ENCODE measurements at places on chromosomes 2 and 18.

DNA sequence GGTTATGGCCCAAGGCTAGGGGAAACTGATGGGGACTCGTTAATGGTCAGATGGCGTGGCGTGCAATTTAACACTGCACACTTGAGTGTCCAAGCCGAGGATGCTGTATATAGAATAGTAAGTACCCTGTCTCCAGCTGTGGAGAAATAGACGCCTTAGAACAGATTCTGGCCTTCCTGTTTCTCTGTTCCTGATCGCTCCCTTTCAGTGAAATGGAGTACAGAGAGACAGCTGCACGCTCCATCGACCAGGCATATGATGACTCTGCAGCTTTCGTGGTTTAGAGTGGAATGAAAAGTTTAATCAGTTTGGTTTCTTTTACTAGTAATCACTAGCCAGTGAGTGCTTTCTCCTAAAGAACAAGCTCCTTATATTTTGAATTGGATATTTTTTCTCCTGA, 213.4 kb downstream of the NEDD4L start:
- DNase-seq: peak; percentile 15

DNA sequence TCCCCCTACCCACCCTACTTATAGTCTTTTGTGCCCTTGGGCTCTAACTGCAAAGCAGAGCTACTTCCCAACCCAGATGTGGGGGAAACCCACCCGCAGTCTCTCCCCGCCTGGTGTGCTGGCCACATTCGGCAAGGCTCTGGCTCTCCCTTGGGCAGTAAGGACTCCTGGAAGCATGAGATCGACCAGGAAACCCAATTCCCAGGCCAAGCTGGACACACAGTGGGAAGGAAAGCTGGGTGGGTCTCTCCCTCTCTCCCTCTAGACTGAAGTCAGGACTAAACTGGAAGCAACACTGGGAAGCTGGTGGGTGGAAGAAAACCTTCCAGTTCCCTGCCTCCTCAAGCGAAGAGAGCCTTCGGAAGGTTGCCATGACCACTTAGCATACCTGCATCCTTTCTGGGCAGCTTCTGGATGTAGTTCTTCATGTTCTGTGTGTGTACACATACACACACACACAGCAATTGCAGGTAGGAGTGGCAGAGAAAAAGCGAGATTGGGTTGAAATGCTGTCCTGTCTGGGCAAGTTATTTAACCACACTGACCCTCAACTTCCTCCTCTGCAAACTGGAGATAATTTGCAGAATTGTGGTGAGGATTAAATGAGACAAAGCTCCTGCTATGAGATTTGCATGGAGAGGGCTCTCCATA, 33.9 kb downstream of the ZBTB7C start:
- DNase-seq: no peak

GRCh38 chr2:241309684-241310117, 5.8 kb downstream of the HDLBP start:
- DNase-seq: peak; percentile 68

GRCh38 chr2:24164416-24164973, 10.4 kb upstream of the FAM228A start:
- DNase-seq: peak; percentile 36
